ENCODE measurements at places on chromosomes 4 and X.
A peak's percentile ranks its signal among the peaks of the same experiment; 100 is the strongest.

- no peak for DNase-seq
- no peak overlapping the region for H3K4me3 ChIP-seq
- no peak overlapping the region for H3K27ac ChIP-seq
- H3K4me1 ChIP-seq: peaks cover 27% of the 10 kb centered on the region
- no peaks in the 10 kb centered on the region for H3K27me3 ChIP-seq
Observed at GRCh38 chr4:183181081-183181480, 82.0 kb downstream of the WWC2 start.

- H3K4me3 ChIP-seq: peak overlapping the region; percentile 75
- H3K4me1 ChIP-seq: no peaks in the 10 kb centered on the region
- H3K36me3 ChIP-seq: no peaks in the 10 kb centered on the region
- peak; percentile 13 for DNase-seq
- H3K27ac ChIP-seq: peak overlapping the region; percentile 63
Observed at GRCh38 chrX:41276661-41277506, 57.1 kb upstream of the DDX3X start.

DNA sequence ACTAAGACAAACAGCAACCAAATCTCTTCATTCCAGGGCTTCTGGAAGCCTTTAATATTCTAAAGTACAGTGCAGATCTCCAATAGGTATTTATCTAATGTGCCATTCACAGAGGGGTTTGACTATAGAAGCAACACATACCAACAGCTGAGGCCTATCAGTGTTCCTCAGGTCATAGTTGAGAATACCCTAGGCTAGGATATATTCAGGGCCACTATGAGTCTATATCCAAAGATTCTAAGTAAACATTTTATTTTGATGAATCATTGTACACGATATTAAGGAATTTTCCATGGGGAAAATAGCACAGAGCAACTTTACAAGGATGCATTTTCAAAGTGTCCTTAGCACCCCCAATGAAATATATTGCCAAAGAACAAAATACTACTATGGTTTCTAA, 9.7 kb downstream of the SMIM10 start:
- H3K36me3 ChIP-seq: no peaks in the 10 kb centered on the region
- no peaks in the 10 kb centered on the region for H3K27me3 ChIP-seq
- no peak overlapping the region for H3K4me3 ChIP-seq
- no peak for DNase-seq
- peaks cover 2% of the 10 kb centered on the region for H3K4me1 ChIP-seq

- peaks cover 6% of the 10 kb centered on the region for H3K36me3 ChIP-seq
- H3K27me3 ChIP-seq: no peaks in the 10 kb centered on the region
- peaks cover 23% of the 10 kb centered on the region for H3K4me1 ChIP-seq
Observed at GRCh38 chr4:142402900-142403299, 443.2 kb downstream of the INPP4B start.

- H3K36me3 ChIP-seq: no peaks in the 10 kb centered on the region
- H3K27me3 ChIP-seq: no peaks in the 10 kb centered on the region
- peak; percentile 72 for DNase-seq
- H3K27ac ChIP-seq: no peak overlapping the region
- no peaks in the 10 kb centered on the region for H3K4me1 ChIP-seq
Observed at GRCh38 chr4:27861381-27861787, 1000.7 kb downstream of the STIM2 start.

- H3K4me1 ChIP-seq: peaks cover 18% of the 10 kb centered on the region
- H3K27me3 ChIP-seq: no peaks in the 10 kb centered on the region
- DNase-seq: no peak
Observed at GRCh38 chr4:123980736-123981300, 584.2 kb downstream of the SPRY1 start.

GRCh38 chr4:39713691-39714090, 15.8 kb downstream of the UBE2K start:
- no peaks in the 10 kb centered on the region for H3K4me1 ChIP-seq
- H3K36me3 ChIP-seq: peaks cover 34% of the 10 kb centered on the region
- DNase-seq: no peak
- H3K4me3 ChIP-seq: no peak overlapping the region
- H3K27ac ChIP-seq: no peak overlapping the region
- H3K27me3 ChIP-seq: no peaks in the 10 kb centered on the region

DNA sequence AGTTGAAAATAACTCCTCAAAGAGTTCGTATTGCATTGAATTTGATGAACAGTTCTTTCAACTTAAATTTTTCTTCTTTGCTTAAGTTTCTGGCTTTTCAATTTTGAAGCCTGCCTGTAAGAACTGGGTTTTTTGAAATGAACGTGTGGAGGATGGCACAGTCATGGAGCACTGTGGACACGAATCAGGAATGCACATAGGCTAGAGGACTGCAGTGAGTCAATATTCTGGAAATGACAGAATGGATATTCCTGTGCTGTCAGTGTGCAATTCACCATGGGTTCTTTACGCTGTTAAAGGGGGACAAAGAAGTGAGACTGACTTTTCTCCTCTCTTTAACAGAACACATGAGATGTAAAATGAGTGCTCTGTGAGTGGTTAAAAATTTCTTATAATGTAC, 368.0 kb upstream of the AGA start:
- H3K4me1 ChIP-seq: no peaks in the 10 kb centered on the region
- no peak overlapping the region for H3K4me3 ChIP-seq
- no peaks in the 10 kb centered on the region for H3K36me3 ChIP-seq

GRCh38 chr4:177077095-177077971, 232.3 kb upstream of the NEIL3 start:
- H3K27me3 ChIP-seq: no peaks in the 10 kb centered on the region
- H3K4me1 ChIP-seq: no peaks in the 10 kb centered on the region
- no peak for DNase-seq
- H3K4me3 ChIP-seq: no peak overlapping the region
- no peak overlapping the region for H3K27ac ChIP-seq
- H3K36me3 ChIP-seq: no peaks in the 10 kb centered on the region

DNA sequence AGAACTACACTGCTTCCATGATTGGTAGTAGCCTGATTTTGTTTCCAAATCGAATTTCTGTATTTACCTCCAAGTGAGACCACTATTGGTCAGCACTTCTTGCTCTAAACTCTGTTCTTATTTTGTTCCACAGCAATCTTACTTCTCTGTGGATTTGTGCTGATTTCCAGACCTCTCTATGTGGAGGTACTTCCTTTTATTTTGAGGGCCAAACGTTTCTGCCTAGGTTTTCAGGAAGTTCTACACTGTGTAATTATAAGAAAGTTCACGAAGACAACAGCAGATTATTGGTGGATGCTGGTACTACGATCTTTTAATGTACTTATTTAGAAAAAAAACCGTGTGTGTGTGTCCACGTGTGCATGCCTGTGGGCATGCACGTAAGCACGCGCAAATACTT, 46.7 kb downstream of the DTHD1 start:
- no peak for DNase-seq
- no peaks in the 10 kb centered on the region for H3K4me1 ChIP-seq

DNA sequence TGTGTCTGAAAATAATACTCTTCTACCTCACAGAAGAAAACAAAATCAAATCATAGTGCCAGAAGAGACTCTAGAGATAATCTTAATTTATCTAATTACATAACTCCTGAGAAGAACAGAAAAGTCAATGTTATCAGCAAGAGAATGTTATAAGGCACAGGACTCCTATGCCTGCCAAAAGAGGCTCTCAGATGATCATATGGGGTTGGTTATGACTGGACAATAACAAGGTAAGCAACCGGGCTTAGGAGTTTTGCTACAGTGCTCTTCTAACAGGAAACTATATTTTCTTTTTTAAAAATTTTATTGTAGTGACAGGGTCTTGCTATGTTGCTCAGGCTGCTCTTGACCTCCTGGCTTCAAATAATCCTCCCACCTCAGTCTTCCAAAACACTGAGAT, 3.5 kb upstream of the C4orf17 start:
- H3K27me3 ChIP-seq: no peaks in the 10 kb centered on the region
- no peak overlapping the region for H3K27ac ChIP-seq
- DNase-seq: no peak

DNA sequence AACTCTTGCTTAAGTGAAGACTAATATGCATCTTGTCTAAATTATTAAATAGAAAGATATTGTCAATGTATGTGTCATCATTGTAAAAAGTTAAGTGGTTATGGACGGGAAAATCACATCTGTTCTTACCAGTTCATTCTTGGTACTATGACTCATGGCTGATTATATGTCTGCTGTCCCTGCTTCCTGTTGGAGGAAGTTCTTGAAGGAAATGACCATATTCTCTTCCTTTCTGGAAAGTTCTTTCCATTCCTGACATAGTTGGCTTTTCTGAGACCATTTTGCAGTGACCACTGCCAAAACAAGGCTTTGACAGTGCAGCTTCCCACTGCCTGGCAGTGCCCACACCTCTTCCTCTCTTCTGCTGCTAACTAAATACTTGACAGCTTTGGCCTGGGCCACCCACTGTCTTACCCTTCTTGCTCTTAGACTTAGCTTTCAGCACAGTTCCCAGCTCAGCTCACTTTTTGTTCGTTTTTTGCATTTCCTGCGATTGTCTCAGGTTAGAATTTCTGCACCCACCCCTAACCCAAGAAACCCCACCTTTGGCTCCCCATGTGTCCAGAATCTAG, 13.2 kb upstream of the CLDN24 start:
- peak overlapping the region; percentile 56 for H3K27ac ChIP-seq
- peaks cover 20% of the 10 kb centered on the region for H3K4me1 ChIP-seq
- H3K36me3 ChIP-seq: no peaks in the 10 kb centered on the region
- H3K4me3 ChIP-seq: no peak overlapping the region
- no peaks in the 10 kb centered on the region for H3K27me3 ChIP-seq

GRCh38 chr4:140426610-140427105, 790 bp downstream of the CLGN start:
- no peaks in the 10 kb centered on the region for H3K36me3 ChIP-seq
- H3K4me3 ChIP-seq: peak overlapping the region; percentile 73
- no peaks in the 10 kb centered on the region for H3K27me3 ChIP-seq
- peak overlapping the region; percentile 53 for H3K27ac ChIP-seq
- peak; percentile 43 for DNase-seq

GRCh38 chrX:103716962-103717361, 6.3 kb downstream of the TMEM31 start:
- H3K4me3 ChIP-seq: no peak overlapping the region
- no peak for DNase-seq
- H3K27ac ChIP-seq: no peak overlapping the region
- no peaks in the 10 kb centered on the region for H3K36me3 ChIP-seq
- H3K4me1 ChIP-seq: no peaks in the 10 kb centered on the region

- peaks cover 54% of the 10 kb centered on the region for H3K4me1 ChIP-seq
- H3K4me3 ChIP-seq: no peak overlapping the region
Observed at GRCh38 chr4:3772632-3773031, 6.4 kb downstream of the ADRA2C start.

GRCh38 chrX:47501226-47502074, 18.4 kb upstream of the ZNF41 start:
- no peak overlapping the region for H3K4me3 ChIP-seq
- no peaks in the 10 kb centered on the region for H3K27me3 ChIP-seq
- peak; percentile 83 for DNase-seq
- peaks cover 9% of the 10 kb centered on the region for H3K4me1 ChIP-seq
- H3K27ac ChIP-seq: peak overlapping the region; percentile 55
- H3K36me3 ChIP-seq: no peaks in the 10 kb centered on the region

GRCh38 chr4:166839615-166840251, 394.6 kb downstream of the SPOCK3 start:
- no peaks in the 10 kb centered on the region for H3K27me3 ChIP-seq
- DNase-seq: no peak
- no peaks in the 10 kb centered on the region for H3K4me1 ChIP-seq
- H3K4me3 ChIP-seq: no peak overlapping the region
- H3K27ac ChIP-seq: no peak overlapping the region

GRCh38 chrX:154546354-154547244, at the start of gene G6PD:
G6PD (minus strand) TSS chrX:154546846; CDS start chrX:154546155, 691 bp downstream.
- H3K27me3 ChIP-seq: no peaks in the 10 kb centered on the region
- H3K27ac ChIP-seq: peak within 1 kb of the TSS; percentile 74
- DNase-seq: peak; percentile 76
- H3K4me1 ChIP-seq: peaks cover 13% of the 10 kb centered on the region
- peak within 1 kb of the TSS; percentile 85 for H3K4me3 ChIP-seq
- no peaks in the 10 kb centered on the region for H3K36me3 ChIP-seq

DNA sequence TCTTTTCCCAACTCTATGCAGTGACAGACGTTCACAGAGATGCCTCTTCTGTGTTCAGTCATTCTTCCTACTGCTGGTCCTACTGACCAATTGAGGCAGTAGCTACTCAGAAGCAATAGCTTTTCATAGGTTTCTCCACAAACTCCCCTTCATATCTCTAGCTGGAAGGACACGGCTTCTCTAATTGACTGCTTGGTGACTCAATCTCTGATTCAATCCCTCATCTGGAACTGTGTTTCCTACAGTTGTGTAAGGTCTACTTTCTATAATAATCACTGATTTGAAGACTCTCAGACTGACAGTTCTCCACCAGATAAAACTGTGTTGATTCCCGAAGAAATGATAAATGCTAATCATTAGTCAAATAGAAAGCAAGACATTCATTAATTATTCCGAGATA, 111.5 kb downstream of the DTHD1 start:
- no peak overlapping the region for H3K27ac ChIP-seq
- DNase-seq: no peak
- H3K4me1 ChIP-seq: no peaks in the 10 kb centered on the region
- no peak overlapping the region for H3K4me3 ChIP-seq
- no peaks in the 10 kb centered on the region for H3K36me3 ChIP-seq
- H3K27me3 ChIP-seq: no peaks in the 10 kb centered on the region

- H3K4me1 ChIP-seq: peaks cover 5% of the 10 kb centered on the region
- no peak overlapping the region for H3K27ac ChIP-seq
- H3K36me3 ChIP-seq: no peaks in the 10 kb centered on the region
- H3K27me3 ChIP-seq: no peaks in the 10 kb centered on the region
- DNase-seq: no peak
Observed at GRCh38 chr4:27836523-27836922, 975.9 kb downstream of the STIM2 start.

GRCh38 chrX:154068560-154068959, 29.0 kb downstream of the MECP2 start:
- H3K4me1 ChIP-seq: no peaks in the 10 kb centered on the region
